ENCODE measurements at places on chromosomes 1 and 21.

GRCh38 chr1:40344597-40344996 lies 27.5 kb upstream of the COL9A2 start:
- peak; percentile 28 for DNase-seq

DNA sequence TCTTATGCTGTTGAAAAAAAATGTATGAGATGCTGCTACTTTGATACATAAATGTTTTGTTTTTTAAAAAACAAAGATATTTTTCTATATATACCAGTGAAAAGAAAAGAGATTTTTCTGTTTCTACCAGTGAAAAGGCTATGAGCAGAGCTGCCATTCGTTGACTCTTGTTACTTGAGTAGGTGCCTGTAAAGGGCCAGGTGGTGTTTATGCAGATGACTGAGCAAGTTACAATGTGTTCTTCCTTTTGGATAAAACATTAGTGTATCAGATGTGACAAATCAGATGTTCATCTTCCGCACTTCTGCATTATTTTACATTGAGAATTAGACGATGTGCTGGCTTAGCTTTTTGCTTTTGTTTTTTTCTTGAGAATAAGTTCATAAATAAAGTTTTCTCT lies 45.4 kb downstream of the BARHL2 start:
- DNase-seq, result no peak

- no peak for DNase-seq
Observed at GRCh38 chr1:226938903-226939437, 1.1 kb upstream of the COQ8A start.

GRCh38 chr1:214880956-214881355 lies 201.6 kb upstream of the KCNK2 start:
- no peak for DNase-seq

- no peak for DNase-seq
Observed at GRCh38 chr1:171666114-171666769, 13.8 kb upstream of the MYOC start.

GRCh38 chr1:177941976-177942375 lies 27.9 kb downstream of the SEC16B start:
- DNase-seq, result no peak

DNA sequence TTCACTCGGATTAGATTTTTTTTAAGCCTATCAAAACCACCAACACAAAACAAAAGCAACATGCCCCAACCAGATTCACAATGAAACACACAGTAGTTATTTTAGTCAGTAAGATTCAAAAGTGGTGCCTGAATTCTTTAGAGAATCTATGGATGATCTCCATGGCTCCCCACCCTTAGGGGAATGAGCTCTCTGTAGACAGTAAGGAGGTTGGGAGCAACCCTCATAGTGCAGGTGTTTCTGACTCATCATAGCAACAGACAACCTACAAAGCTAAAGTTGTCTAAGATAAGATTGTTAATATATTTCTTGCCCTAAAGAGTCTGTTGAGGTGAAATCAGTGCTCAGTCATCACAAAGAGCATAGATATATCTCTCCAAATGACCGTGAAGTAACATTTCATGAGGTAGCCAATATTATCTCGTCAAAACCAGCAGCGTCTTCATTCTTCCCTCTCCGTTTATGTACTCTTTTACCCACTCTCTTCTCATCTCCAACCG lies 78.3 kb downstream of the ADAMTS1 start:
- no peak for DNase-seq

DNA sequence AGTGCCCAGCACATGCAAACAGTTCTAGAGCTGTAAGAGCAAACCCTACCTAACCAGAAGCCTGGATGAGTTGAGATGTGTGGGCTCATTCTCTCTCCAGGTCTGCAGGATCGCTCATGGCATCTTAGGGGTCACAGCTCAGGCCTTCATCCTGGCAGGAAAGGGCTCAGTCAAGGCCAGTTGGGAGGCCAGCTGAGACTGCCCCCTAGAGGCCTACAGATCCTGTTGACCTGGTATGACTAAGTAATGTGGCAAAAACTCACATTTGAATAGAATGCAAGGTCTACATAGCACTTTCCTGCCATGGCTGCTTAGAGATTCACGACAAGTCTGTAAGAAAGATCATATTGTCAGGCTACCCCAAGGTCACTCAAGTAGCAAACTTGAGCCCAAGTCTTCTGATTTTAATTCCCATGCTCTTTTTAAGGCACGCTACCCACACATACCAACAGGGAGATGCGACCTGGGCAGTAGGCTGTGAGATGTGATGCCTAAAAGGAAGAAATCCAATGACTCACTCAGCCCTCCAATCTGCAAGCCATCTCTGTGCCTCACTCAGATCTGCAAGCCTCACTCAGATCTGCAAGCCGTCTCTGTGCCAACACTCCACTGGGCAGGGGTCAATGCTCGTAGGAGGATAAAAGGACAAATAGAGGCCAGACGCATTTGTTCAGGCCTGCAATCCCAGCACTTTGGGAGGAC lies 5.1 kb upstream of the CAPN8 start:
- no peak for DNase-seq

DNA sequence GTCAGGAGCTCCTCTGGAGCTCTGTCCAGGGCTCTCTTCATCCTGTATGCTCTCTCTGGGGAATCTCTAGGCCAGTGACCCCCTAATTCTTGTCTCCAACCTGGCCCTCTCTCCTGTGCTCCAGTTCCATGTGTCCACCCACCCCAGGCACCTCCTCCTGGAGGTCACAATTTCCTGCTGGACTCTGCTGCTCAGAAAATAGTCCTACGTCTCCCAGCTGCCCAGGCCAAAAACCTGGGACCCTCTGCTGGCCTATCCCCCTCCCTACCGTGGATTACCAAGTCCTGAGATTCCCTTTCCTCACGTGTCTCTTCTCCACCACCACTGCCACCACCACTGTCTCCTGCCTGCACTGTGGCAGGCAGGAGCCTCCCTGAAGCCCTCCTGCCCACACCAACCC lies 11.7 kb downstream of the NES start:
- DNase-seq, result no peak

- no peak for DNase-seq
Observed at GRCh38 chr21:43815991-43816390, 26.6 kb downstream of the RRP1 start.

- DNase-seq, result no peak
Observed at GRCh38 chr1:246434335-246434734, 72.7 kb downstream of the SMYD3 start.

- DNase-seq, result no peak
Observed at GRCh38 chr1:183871142-183871541, 66.2 kb downstream of the RGL1 start.

DNA sequence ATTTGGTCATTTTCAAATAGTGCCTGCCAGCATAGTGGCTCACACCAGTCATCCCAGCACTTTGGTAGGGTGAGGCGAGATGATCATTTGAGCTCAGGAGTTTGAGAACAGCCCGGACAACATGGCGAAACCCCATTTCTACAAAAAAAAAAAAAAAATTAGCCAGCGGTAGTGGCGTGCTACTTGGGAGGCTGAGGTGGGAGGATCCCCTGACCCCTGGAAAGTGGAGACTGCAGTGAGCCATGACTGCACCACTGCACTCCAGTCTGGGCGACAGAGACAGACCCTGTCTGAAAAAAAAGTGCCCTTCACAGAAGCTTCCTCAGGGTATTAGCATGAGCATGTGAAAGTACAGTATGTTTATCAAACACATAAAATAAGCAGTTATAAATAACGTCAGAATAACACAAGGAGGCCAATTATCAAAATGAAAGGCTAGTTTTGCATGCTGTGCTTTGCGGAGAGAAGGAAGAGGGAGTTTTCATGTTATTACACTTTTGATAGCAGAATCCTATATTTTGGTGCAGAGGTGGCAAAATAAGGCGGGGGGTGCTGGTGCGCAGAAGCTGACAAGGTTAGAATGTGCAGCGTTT lies 781 bp upstream of the METTL13 start:
- DNase-seq, result no peak

DNA sequence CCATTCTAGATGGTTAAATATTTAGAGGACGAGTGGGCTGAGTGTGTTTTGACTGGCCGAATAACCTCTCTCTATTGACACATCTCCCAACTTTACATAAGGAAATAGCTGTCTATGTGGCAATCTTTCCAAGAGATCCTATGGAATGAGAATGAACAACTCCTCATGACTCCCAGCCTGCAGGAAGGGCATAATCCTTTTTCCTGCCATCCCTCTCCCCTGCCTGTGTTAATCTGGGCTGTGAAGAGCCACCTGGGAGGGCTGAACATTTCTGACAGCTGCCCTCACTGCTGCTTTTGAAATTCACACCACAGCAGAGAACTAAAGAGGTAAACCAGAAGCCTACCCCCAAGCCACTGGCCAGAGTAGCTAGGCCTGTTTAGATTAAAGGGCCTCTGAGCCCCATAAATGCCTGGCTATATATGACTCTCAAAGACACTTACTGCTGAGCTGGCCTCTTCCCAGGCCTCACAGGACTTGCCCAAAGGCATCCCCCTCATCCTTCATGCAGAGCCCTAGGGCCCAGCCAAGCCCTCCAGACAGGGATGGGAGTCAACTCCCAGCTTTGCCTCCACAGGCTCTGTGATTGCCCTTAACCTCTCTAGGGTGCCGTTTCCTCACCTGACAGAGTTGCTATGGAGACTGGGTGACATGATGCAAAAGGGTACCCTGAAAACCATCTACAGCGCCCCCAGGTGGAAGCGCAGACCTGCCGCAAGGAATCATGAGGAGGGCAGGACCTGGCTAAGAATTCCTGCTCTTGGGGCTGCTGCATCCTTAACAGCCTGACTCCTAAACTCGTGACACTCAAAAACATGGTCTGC lies 42.0 kb upstream of the LDLRAP1 start:
- no peak for DNase-seq
